ENCODE measurements at places on chromosomes 13 and 19. TPM values are rescaled to one million over a fixed set of nuclear protein-coding genes. Genes with fewer than 3 reads are reported as not detected.
A peak's percentile ranks its signal among the peaks of the same experiment; 100 is the strongest.

Gene MEDAG
- not detected for total RNA-seq

Gene PINLYP
- total RNA-seq = 1.5 TPM

Gene SLC25A41
- not detected for total RNA-seq

Gene NFIX
- total RNA-seq = 3.6 TPM

Gene DAND5
- 0.18 TPM for total RNA-seq

Gene RNF225
- not detected for total RNA-seq

Gene TMEM150B
- total RNA-seq = not detected

- DNase-seq = no peak
Observed at GRCh38 chr13:59742467-59742866, 421.3 kb downstream of the DIAPH3 start.

DNA sequence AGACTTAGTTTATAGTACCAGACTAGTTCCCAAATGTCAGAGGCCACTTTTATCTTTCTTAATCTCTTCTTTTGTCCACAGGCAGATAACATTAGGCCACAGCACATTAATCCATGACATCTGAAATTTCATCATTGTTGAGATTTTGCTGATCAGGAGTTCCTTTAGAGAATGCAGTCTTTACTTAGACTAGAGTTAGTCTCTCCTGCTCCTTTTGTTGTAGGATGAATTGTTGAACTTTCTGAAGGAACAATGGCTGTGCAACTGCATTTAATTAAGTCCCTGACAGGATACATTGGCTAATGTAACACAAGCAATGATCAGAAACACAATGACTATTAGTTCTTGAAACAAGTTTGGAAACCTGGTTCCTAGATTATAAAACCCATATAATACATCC, 266.3 kb downstream of the PCDH20 start:
- no peak for DNase-seq

DNA sequence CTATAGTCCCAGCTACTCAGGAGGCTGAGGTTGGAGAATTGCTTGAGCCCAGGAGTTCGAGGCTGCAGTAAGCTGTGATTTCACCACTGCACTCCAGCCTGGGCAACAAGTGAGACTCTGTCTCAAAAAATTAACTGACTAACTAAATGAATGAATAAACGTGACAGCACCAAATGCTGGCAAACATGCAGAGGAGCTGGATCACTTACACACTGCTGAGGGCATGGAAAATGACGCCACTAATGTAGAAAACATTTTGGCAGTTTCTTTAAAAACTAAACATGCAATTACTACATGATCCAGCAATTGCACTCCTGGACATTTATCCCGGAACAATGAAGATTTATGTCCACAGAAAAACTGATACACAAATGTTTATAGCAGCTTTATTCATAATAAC, 31.3 kb upstream of the GTF3A start:
- no peak for DNase-seq

GRCh38 chr19:17488593-17489391, 18.5 kb downstream of the SLC27A1 start:
- peak; percentile 24 for DNase-seq

GRCh38 chr13:101325423-101325822, 90.9 kb downstream of the NALCN start:
- DNase-seq = no peak

- no peak for DNase-seq
Observed at GRCh38 chr19:39448271-39448670, 2.9 kb downstream of the SUPT5H start.

GRCh38 chr19:47274891-47275761, 441 bp downstream of the INAFM1 start:
- DNase-seq = peak; percentile 48

GRCh38 chr19:13938301-13939064, at the start of gene PODNL1:
Gene PODNL1, minus strand, starts transcription at chr19:13938417. Its CDS starts 236 bp downstream, at chr19:13938181.
- DNase-seq = no peak

All from G401 (cell line).